Activated CD8-positive, alpha-beta T cell treated with anti-CD3 and anti-CD28 coated beads, Interleukin-2, amount 10 ng/mL, durations not matched to agents 7 days and 5 days (primary cell): ENCODE measurements at places on chromosomes 3 and 15.

DNA sequence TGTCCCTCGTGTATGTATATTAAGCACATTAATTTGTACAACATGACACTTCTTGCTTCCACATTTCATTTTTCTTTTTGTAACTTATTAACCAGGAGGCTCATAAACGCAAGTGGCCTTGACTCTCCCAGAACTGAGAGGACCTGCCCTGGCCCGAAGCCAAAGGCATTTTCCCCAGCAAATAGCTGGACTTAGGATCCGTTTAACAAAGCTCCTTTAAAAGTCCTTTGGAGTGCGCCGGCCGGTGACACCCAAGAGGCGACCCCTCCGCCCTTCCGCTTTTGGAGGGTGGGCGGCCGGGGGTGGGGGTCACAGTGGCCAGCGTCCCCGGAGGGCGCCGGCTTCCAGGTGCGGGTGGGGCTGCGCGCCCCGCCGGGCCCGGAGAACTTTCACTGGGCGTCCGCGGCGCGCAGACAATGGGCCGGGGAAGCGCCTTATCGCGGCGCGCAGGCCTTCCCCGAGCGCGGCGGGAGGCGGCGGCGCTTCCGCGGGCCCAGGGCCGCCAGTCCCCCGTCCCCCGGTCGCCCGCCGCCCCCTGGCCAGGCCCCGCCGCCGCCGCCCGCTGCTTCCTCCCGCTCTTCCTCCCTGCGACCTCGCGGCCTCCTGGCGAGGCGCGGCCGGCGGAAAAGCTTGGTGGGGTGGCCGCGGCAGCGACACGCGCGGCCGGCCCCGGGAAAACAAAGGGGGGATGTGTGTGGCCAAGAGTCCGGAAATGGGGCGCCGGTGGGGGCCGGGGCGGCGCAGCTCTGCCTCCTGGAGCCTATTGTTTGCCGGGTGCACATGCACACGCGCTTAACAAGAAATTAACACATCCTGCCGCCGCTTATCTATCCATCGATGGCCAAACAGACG is 613.4 kb downstream of the MCTP2 start:
- H3K4me1 ChIP-seq: peaks cover 3% of the 10 kb centered on the region
- DNase-seq: peak; percentile 34

DNA sequence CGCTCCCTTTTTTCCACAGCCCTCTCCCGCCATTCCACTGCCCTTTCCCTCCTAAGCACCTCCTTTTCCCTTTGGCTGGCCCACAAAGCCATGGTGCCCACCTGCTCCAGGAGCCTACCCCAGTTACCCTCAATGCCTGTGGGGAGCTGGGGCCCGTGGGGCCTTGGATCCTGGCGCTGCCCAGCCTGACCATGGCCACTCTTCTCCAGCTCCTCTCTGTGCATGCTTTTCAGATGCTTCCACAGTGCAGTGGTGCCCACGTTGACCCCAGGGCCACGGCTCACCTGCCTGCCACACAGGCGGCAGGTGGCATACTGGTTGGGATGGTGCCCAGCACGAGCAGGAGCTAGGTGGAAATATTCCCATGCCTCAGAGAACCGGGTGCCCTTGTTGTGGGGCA is 1.5 kb downstream of the ZBED2 start:
- peak overlapping the region; percentile 29 for H3K4me3 ChIP-seq
- no peaks in the 10 kb centered on the region for H3K27me3 ChIP-seq
- peak overlapping the region; percentile 79 for H3K27ac ChIP-seq
- DNase-seq: no peak

DNA sequence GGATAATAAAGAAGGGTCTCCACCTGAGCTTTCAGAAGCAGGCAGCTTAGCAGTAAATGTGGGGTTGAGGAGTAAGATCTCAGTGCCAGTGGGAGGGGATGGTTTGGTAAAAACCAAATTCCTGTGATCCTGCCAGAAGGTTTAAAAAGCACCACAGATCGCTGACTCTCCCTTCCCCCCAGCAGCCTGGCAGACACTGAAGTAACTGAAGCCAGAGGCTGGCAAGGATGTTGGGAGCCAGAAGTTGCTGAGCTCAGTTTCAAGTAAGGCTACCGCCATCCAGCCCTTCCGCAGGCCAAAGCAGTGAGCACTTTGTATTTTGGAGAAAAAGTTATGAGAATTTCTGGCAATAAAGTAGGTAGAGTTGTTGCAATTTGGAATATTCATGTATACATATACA is 246.4 kb downstream of the ZNF621 start:
- H3K27me3 ChIP-seq: no peaks in the 10 kb centered on the region
- H3K27ac ChIP-seq: no peak overlapping the region
- H3K36me3 ChIP-seq: no peaks in the 10 kb centered on the region
- no peak overlapping the region for H3K4me3 ChIP-seq

- peaks cover 4% of the 10 kb centered on the region for H3K36me3 ChIP-seq
- H3K4me1 ChIP-seq: peaks cover 55% of the 10 kb centered on the region
- peak; percentile 51 for DNase-seq
- H3K27me3 ChIP-seq: no peaks in the 10 kb centered on the region
- H3K4me3 ChIP-seq: peak overlapping the region; percentile 37
These were observed 19.3 kb upstream of the NRROS start for GRCh38 chr3:196620161-196620604.

DNA sequence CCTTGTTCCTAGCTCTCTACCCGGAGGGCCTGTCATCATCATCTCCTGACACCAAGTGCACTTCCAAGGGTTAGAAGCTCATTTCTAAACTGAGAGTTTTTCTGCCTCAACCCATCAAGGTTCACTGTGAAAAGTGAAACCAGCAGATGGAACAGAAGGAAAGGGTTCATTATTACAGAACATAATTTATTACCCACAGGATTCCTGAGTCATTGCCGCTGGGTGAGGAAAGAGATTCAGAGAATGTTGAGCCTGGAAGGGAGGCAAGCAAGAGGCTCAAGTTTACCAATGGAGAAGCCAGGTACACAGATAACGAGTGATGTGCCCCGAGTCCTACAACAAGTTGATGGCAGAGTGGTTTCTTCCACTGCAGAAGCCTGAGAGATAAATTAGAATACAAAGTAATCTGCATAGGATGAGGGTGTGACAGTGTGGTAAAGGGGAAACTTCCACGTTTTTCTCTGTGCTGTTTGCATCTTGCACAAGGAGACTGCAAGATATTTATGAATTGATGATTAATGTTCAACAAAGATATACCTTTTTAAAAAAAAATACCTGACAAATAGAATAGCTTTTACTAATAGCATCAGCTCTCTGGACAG is 80.5 kb upstream of the SETMAR start:
- H3K4me1 ChIP-seq: no peaks in the 10 kb centered on the region
- no peaks in the 10 kb centered on the region for H3K27me3 ChIP-seq
- H3K36me3 ChIP-seq: no peaks in the 10 kb centered on the region
- H3K27ac ChIP-seq: no peak overlapping the region
- no peak for DNase-seq

DNA sequence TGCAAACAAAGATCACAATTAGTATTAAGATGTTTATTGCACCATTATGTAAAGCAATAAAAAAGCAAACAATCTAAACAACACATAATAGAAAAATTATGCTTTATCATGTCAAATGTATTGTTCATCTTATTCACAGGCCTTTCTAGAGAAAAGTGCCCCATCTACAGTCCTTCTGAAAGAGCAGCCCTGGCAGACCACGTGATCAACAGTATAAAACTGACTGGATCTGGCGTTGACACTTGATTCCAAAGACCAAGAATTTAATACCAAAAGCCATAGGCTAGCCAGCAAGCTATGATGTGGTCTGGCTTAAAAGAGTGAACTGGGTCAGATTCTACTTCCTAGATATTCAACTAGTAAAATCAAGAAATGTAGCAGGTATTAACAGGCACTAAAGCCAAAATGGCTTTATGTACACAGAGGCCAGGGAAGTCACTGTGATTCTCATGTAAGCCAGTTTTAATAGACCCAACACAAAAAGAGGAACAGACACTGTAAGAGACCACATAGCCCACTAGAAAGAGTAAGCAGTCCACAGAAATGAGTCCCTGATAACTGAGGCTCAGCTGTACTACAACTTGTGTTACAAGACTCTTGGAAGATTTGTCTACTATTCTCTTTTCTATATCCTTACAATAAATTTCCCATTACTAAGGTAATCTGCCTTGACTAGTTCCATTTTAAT is 32.5 kb downstream of the DMXL2 start:
- no peaks in the 10 kb centered on the region for H3K27me3 ChIP-seq
- no peak overlapping the region for H3K27ac ChIP-seq
- no peaks in the 10 kb centered on the region for H3K36me3 ChIP-seq

DNA sequence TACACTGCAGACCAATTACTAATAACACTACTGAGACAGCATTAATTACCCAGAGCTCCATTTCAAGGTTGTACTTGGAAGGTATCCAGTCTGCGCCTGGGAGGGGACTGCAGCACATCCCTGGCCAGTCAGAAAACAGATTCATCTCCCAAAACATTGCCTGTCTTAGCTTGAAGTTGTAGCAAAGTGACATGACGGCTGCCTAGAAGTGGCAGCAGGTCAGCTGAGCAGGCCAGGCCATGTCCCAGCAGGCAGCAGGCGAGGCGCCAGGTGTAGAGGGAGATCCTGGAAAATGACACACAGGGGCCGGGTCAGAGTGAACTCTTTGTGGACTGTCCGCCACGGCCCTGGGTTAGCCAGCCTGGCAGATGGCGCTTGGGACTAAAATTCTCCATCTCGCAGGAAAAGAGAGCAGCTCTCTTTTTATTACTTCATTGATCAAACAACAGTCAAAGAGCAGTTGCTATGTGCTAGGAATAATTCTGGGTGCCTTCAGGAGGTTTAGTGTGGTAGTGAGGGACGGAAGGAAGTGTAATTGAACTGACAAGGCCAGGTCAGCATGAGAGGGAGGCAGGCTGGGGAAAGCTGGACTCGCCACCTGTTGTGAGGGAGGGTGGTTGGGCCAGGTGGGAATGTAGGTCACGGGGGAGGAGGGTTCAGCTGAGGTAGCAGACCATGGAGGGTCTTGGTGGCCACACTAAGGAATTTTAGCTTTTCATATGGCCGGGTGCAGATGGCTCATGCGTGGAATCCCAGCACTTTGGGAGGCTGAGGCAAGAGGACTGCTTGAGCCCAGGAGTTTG is 1.3 kb upstream of the MAP6D1 start:
- peaks cover 10% of the 10 kb centered on the region for H3K4me1 ChIP-seq
- peak overlapping the region; percentile 59 for H3K4me3 ChIP-seq
- H3K36me3 ChIP-seq: peaks cover 5% of the 10 kb centered on the region
- no peak for DNase-seq

DNA sequence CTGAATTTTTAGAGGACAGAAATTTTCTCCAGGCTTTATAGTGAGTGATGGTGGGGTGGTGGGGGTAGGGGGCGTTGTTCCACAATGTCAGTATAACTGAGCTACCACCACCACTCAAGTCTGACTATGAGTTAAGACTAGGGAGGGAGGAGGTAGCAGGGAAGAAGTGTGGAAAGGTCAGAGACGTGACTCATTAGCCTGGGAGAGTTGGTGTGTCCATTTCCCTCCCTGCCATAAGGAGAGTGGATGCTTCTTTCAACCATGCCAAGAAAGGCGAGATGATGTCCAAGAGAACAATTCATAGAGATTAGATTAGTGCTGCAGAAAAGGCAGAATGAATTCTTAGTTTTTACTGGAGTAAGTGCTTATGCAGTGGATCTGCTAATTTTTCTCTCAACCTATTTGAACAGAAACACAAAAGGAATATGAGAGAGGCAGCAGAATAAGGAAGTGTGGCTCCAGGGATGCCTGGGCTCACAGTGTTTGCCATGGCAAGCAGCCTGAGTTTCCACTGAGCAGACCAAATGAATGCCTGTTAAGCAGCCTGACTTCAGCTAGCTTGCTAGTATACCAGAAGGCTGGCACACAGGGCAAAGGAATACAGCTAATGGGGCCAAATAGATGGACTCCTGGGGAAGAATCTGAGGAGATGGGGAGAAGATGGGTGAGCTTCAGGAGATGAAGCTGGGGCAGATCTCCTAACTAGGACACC is 708.9 kb downstream of the NTRK3 start:
- no peak overlapping the region for H3K4me3 ChIP-seq
- no peak for DNase-seq
- no peaks in the 10 kb centered on the region for H3K36me3 ChIP-seq
- H3K27me3 ChIP-seq: no peaks in the 10 kb centered on the region
- H3K4me1 ChIP-seq: no peaks in the 10 kb centered on the region
